Stimulated activated CD4-positive, alpha-beta T cell treated with anti-CD3 and anti-CD28 coated beads, Interleukin-12 subunit alpha, Interleukin-12 subunit beta, amount 100 ng/mL, for 4 hours (primary cell): ENCODE measurements at places on chromosomes 2 and 18.

- no peak for DNase-seq
Observed at GRCh38 chr2:128158176-128158575, 67.2 kb downstream of the UGGT1 start.

DNA sequence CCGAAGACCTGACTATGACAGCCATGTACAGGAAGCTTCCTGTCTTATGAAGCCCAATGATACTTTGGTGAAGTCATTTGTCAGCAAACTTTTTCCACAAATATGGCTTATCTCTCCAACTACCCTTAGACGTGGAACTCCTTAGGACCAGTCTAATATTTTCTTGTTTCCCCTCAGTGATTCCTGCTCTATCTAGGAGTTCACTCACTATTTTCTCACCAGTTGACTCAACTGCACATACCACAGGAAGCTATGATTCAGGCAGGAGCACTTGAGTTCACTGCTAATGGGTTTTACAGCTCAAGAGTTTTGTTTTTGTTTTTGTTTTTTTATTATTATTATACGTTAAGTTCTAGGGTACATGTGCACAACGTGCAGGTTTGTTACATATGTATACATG, 109.3 kb downstream of the ANTXR1 start:
- no peak for DNase-seq

DNA sequence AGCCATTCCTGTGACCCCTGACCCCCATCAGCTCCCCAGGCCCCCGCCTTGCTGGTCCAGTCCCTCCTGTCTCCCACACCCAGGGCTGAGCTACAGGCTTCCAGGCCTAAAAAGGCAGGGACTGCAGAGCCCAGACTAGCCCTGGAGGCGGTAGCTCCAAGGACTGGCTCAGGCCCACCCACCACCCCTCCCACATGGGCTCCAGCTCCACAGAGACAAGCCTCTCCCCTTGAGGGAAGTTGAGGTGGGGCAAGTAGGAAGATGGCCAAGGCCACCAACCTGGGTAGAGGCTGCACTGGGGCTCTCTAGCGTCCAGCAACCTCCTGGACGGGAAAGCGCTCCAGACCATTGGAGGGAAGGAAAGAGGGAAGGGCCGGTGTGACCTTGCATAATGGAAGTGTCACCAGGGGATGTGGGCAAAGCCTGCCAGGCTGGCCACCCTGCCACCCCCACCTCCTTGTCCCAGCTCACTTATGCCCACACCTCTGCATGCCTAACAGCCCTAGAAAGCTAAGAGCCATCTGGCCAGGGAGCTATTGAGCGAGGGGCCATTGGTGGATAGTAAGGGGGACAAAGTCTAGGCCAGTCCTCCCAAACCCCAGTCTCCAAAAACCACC, 63.1 kb downstream of the TNS1 start:
- DNase-seq = no peak

- no peak for DNase-seq
Observed at GRCh38 chr2:129812071-129812470, 167.4 kb upstream of the RAB6C start.

GRCh38 chr18:48736321-48737260, 197.8 kb downstream of the CTIF start:
- no peak for DNase-seq

- no peak for DNase-seq
Observed at GRCh38 chr2:46548521-46549144, 69.3 kb downstream of the TMEM247 start.

DNA sequence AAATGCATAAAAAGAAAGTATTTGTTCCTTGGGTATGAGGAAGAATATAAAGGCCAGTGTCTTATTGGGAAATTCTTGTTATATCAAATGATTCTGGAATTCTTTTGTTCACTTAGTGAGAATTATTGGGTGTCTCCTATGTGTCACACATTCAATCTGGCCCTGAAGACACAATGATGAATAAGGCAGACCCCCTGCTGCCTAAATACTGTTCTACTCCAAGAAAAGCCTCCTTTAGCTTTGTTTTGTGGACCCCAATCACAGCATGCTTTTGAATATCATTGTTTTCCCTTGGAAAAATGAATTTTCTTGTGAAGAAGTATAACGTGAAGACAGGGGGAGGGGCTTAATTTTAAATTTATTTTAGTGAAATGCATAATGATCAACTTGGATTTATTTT, 682.4 kb downstream of the LRRTM4 start:
- no peak for DNase-seq

DNA sequence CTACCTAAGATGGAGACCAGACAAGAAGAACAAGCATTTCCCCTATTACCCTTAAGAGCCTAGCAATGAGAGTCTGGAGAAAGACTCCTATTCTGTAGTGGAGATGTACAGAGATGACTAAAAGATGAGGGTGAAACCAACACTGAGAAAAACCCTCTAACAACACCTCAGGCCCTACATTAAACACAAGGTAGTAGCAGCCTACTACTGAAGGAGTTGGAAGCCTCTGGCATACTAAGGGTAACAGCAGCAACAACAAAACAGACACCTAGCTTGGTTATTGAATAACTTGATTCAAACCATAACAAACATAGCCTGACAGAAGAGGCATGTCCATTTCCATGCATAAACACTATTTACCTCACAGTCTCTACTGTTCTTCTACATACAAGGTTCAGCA, 60.5 kb downstream of the UGP2 start:
- DNase-seq = no peak

DNA sequence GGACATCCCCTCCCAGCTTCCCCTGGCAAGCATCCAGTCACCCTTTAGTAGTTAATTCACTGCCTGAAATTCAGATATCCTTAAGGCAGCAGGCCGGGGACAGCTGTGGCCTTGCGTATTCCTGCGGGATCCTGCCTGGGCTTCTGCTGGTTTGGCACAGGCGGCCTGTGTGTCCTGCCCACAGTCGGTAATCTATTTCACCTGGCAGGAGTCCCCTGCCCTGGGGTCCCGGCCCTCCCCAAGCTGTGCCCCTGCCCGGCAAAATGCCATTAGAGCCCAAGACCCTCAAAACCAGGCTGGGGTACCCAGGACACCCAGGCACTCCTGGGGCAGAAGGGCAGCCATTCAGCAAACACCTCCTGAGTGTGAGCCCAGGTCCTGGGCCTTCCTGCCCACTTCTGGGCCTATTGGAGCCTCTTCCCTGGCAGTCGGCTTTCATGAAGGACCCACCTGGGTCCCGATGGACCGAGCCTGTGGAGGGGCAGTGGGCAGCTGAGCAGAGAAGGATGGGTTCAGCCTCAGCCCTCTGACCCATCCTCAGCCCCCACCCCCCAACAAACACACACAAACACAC, 11.6 kb downstream of the CROCC2 start:
- no peak for DNase-seq

- no peak for DNase-seq
Observed at GRCh38 chr18:24068945-24069693, 54.6 kb downstream of the TTC39C start.

DNA sequence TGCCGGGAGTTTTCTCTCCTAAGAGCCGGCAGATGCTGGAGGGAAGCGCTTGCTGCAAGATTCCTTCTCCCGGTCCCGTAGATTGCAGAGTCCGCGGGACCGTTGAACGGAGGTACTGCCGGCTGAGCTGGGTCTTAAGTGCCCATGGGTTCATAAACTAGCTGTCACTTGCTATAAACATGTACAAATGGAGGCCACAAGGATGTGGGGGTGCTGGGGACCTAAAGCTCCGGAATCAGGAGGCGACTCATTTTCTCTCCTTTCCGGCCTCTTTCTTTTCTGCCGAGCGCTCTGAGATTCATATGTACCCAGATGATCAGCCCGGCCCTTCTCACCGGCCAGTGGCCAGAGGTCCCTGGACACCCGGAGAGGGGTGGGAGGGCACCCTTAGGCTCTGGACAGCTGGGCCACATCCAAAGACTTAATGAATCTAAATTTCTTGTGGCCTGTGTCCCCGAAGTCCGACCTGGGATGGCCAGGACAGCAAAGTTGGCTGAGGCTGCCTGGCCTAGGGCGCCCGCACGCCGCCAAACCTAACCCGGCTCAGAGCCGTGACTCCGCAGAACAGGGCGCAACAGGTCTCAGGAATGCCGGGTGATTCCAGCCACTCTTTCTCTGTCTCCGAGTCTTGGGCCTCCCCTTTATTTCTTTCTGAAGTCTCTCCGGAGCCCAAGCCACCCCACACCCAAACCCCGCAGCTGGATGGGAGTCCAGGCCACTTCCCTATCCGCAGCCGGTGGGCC, 2.4 kb upstream of the PAX3 start:
- DNase-seq = no peak

- DNase-seq = no peak
Observed at GRCh38 chr18:24543086-24543794, 82.8 kb downstream of the HRH4 start.

DNA sequence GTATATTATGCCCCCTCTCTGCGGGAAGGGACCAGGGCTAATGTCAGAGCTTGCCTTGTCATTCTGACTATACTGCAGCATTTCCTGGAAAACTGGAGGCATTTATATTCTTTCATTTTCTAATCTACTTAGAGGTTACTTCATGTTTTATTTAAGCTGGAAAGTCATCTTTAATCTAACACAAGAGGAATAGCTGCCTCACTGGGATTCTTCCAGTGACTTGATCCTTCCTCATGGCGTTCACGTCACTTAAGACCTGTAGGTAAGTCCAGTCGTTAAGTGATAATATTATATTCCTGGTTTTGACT, 727.6 kb upstream of the DDX18 start:
- DNase-seq = no peak

DNA sequence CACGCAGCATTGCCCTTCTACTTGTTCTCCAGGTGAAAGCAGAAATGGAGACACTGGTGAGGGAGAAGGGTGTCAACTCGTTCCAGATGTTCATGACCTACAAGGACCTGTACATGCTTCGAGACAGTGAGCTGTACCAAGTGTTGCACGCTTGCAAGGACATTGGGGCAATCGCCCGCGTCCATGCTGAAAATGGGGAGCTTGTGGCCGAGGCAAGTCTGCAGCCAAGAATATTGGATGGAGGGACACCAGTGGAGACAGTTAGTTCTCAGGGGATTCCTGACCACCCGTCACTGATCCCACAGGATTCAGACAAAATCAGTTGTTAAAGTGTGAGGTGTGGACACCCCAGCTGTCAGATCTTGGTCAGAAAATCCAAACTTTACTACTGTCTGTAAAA, 43.2 kb upstream of the MAPRE3 start:
- DNase-seq = no peak

DNA sequence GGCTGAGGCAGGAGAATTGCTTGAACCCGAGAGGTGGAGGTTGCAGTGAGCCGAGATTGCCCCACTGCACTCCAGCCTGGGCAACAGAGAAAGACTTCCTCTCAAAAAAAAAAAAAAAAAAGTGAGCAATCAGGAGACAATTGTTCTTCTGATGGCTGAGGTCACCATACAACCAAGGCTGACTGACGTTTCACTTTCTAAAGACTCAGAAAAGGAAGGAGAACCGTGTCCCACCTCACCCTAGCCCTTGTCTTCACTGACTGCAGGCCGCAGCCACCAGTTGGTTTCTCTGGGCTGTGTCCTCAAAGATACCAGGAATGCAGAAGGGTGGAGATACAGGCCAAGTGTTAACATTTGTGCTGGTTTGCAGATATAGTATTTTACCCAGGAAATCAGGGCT, 7.7 kb upstream of the SLC35F6 start:
- DNase-seq = no peak

DNA sequence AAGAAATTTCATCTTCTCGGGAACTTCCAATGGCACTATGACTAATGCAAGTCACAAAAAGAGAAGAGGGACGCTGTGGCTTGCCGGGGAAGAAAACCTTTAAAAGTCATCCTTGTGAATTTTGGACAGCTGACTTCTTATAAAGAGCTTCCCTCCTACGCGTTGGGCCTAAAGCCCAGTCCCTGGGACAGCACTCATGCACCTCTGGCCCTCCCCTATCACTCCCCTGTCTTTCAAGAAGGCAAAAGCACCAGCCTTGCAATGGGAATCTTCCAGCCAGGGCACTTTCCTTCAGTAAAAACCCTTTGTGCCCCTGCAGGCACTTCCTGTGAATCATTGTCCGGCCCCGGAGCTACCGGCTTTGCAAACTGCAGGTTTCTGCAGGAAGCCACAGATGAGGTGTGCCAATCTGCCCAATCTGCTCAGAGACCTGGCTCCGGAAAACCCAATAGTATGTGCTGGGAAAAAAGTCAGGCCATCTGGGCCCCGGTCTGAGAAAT, 7.1 kb downstream of the MREG start:
- peak; percentile 19 for DNase-seq

DNA sequence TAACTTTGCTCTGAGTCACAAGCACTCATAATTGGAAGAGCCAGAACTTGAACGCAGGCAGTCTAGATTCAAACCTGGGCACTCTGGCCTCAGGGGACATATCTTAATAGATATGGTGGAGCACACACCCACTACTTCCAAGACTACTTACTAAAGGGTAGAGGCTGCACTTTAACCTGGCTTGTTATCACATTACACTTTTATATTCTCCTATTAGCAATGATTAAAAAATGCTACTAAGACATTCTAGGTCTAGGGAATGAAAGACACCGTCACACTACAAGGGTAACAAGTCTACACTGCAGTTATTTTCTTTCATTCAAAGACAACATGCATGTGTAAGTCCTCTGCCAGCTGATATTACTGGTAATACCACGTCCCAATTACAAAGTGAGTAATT, 258.8 kb downstream of the ZNF521 start:
- no peak for DNase-seq

DNA sequence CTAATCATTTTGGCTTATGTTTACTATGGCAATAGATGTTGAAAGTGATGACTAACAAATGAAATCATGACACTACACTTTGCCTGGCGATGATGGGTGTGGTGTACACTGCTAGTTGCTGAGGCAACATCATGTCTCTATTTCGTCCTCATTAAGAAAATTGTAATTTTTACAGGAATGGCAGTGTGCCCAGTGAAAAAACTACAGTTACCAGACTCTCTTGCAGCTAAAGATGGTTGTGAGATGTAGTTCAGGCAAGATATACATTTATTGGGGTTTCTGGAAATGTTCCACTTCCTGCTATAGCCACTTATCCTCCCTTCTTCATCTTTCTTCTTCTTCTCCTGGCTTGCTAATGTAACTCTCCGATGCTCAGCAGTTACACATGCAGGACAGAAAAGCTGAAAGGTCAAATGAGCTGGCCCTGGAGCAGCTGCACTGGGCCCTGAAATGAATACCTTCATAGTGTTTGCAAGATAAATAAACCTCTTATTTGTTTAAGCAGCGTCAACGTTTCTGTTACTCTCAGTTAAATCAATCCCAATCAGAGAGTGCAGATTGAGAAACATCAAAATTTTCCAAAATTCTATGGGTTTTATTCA, 46.0 kb downstream of the SOCS6 start:
- DNase-seq = no peak

DNA sequence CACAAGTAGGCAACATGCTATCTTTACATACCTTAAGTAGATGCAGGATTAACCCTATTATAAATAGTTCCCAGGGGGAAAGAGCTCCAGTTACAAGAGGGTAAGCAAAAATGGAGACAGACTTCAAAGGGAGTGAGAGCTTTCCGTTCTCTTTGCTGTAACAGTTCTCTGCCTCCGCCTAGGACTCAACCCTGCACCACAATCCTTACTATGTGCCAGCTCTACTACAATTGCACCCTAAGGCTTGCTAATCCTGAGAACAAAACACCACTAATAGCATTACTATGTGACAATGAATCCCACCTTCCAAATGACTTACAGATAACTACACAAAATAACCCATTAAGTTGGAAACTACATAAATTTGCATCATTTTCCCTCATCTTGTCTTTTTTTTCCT, 7.7 kb downstream of the ZBTB14 start:
- no peak for DNase-seq

- DNase-seq = no peak
Observed at GRCh38 chr2:112834396-112835037, 2.1 kb downstream of the IL1B start.

GRCh38 chr18:61964616-61965015, 71.8 kb upstream of the RNF152 start:
- DNase-seq = no peak
